Mammary microvascular endothelial cell (primary cell): ENCODE measurements at places on chromosomes 4 and X. TPM values are rescaled to one million over a fixed set of nuclear protein-coding genes. Genes with fewer than 3 reads are reported as not detected.

TLR10 gene
- total RNA-seq: not detected in 2 replicates

PHOX2B gene
- not detected in 2 replicates for total RNA-seq

SHROOM3 gene
- total RNA-seq: 0.87 and 1.0 TPM in 2 replicates

POF1B gene
- total RNA-seq: 0.84 and 1.1 TPM in 2 replicates

REPS2 gene
- total RNA-seq: 1.00 and 2.6 TPM in 2 replicates

PAGE2 gene
- total RNA-seq: not detected in 2 replicates

FAM53A gene
- 0.39 and 0.60 TPM in 2 replicates for total RNA-seq

CHRDL1 gene
- total RNA-seq: not detected in 2 replicates

GDPD2 gene
- total RNA-seq: not detected in 2 replicates

DKK2 gene
- 0.05 TPM in 1 of 2 replicates, not detected in the other for total RNA-seq

IQSEC2 gene
- total RNA-seq: 5.5 and 7.1 TPM in 2 replicates

SLITRK4 gene
- 4.2 and 6.7 TPM in 2 replicates for total RNA-seq

ITM2A gene
- total RNA-seq: 211 and 247 TPM in 2 replicates

SPARCL1 gene
- 58.5 and 60.4 TPM in 2 replicates for total RNA-seq

XIAP gene
- 22.4 and 27.7 TPM in 2 replicates for total RNA-seq

FGF13 gene
- 5.2 and 5.4 TPM in 2 replicates for total RNA-seq

GAGE12J gene
- not detected in 2 replicates for total RNA-seq

DGAT2L6 gene
- total RNA-seq: 0.20 TPM in 1 of 2 replicates, not detected in the other

BEX3 gene
- 191 and 218 TPM in 2 replicates for total RNA-seq

C4orf51 gene
- not detected in 2 replicates for total RNA-seq

FOXR2 gene
- not detected in 2 replicates for total RNA-seq

SPP1 gene
- total RNA-seq: 0.10 and 1.1 TPM in 2 replicates

PIM2 gene
- total RNA-seq: 5.7 and 7.5 TPM in 2 replicates

HMGN5 gene
- 0.10 TPM in 1 of 2 replicates, not detected in the other for total RNA-seq

ZNF157 gene
- not detected in 2 replicates for total RNA-seq

PPAT gene
- 11.0 and 12.1 TPM in 2 replicates for total RNA-seq

IL15 gene
- 2.6 and 4.1 TPM in 2 replicates for total RNA-seq

CCSER1 gene
- 0.07 TPM in 1 of 2 replicates, not detected in the other for total RNA-seq

CT55 gene
- total RNA-seq: not detected in 2 replicates

SGMS2 gene
- total RNA-seq: 70.5 and 95.0 TPM in 2 replicates

EIF1AX gene
- total RNA-seq: 81.2 and 85.7 TPM in 2 replicates

IGFBP7 gene
- 1,116 and 1,201 TPM in 2 replicates for total RNA-seq

RAB33A gene
- total RNA-seq: 0.13 and 0.49 TPM in 2 replicates

CXXC4 gene
- total RNA-seq: not detected in 2 replicates

MTMR8 gene
- total RNA-seq: 0.05 and 1.3 TPM in 2 replicates

HTR2C gene
- not detected in 2 replicates for total RNA-seq

EDA gene
- total RNA-seq: 0.20 and 1.1 TPM in 2 replicates

MAGEC1 gene
- not detected in 2 replicates for total RNA-seq

ELOVL6 gene
- total RNA-seq: 5.7 and 8.7 TPM in 2 replicates

ODAPH gene
- total RNA-seq: not detected in 2 replicates

UGT8 gene
- 0.10 TPM in 1 of 2 replicates, not detected in the other for total RNA-seq

PRDM5 gene
- total RNA-seq: 4.4 and 6.8 TPM in 2 replicates

SYP gene
- 0.10 and 0.27 TPM in 2 replicates for total RNA-seq

AGTR2 gene
- not detected in 2 replicates for total RNA-seq

CTAG1A gene
- not detected in 2 replicates for total RNA-seq

USP17L26 gene
- not detected in 2 replicates for total RNA-seq
